Activated T-cell treated with anti-CD3 and anti-CD28 coated beads, Interleukin-2, amount 50 U/mL, for 72 hours (primary cell): ENCODE measurements at places on chromosomes 13 and 19. TPM values are rescaled to one million over a fixed set of nuclear protein-coding genes. Genes with fewer than 3 reads are reported as not detected.

DNA sequence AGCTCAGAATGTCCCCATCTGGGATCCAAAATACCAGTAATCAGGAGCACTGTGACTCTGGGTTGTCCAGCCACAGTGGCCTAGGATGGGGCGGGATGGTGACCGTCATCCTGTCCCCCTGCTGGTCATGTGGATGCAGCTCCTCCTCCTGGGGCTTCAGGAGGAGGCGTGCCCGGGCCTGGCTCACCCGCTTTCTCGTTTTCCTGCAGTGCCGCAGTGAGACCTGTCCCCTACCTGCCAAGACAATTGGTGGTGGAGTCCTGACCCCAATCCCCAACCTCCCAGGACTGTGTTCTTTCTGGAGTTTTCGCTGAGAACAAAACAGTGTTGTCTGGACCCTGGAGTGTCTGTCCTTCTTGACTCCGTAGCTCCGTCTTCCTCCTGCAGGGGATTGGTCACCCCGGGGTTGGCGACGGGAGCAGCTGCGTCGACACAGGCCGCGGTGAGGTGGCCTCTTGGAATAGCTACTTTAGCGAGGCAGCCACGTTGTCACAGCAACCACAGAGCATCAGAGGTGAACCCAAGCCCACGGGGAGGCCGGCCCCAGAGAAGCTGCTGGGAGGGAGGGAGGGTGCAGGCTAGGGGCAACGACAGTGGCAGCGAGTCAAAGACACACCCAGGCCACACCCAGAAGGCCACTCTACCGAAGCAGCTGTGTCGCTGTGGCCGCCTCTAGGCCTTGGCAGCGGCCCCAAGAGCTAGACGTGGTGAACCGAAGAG lies 10.2 kb upstream of the EMC10 start:
- H3K27me3 ChIP-seq, result no peaks in the 10 kb centered on the region
- no peak overlapping the region for H3K4me3 ChIP-seq
- no peaks in the 10 kb centered on the region for H3K36me3 ChIP-seq

The CFAP97D2 gene
- 0.36 TPM for total RNA-seq

DNA sequence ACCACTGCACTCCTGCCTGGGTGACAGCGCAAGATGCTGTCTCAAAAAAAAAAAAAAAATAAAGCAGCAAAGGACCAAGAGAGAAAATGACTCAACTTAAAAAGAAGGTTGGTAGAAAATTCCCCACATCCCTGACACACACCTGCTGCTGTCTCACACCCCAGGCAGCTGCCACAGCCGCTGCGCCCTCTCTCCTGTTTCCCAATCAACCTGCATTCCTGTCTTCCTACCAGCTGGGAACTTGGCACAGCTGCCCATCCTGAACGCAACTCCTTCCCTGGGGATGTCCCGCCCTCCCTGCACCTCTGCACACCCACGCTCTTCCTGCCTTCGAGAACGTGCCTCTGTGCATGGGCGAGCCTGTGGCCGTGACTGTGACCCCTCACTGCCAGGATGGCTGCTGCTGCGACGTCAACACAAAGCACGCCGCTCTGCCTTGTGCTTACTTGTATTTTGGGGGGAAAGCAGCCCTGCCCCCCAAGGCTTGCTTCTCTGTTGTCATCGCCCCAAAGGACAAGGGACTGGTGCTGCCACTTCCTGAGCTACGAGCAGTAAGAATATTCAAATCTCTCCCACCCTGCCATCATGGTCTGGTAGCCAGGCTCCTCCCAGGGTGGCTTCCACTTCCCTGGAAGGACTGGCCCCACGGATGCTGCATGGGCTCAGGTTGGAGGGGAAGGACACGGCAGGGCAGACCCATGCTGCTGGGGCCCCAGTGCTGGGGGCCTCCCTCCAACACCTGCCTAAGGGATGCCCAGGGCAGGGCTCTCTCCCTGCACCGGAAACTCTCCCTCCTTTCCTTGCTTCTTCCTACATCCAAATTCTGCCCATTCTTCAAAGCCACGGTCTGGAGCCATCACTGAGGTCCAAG lies 20.7 kb downstream of the SH3GL1 start:
- peak overlapping the region; percentile 87 for H3K4me3 ChIP-seq
- no peaks in the 10 kb centered on the region for H3K27me3 ChIP-seq
- DNase-seq, result peak; percentile 42
- H3K36me3 ChIP-seq, result no peaks in the 10 kb centered on the region
- H3K4me1 ChIP-seq, result peaks cover 67% of the 10 kb centered on the region

DNA sequence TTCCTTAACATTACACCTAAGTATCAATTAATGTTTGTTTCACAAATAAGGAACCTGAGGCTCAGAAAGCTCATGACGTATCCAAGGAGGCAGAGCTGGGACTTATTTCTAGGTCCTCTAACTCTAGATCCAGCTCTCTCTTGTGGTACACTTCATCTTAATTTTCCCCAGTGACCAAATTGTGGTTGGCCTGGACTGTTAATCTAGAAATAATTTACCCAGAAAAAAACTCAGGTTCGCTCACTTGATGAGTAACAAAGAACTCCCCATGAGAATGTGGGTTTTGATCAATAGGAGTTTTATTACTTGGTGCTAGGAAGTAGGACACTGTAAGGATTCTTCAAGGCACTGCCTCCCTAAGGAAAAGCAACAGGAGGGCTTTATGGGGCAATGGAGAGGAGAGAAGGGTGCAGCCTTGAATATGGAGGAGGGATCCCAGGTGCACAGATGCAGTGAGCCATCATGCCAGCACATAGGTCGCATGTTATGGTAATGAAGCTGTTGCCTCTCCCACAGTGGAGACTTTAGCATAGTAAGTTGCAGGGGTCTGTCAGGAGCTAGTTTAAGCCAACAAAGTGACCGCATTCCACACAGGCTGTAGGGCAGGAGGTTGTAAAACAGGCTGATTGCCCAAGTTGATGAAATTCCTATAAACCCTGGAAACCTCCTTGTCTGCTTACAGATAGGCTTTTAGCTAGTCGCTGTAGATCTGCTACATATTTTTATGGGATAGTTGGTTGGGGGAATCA lies 14.7 kb downstream of the RAP2A start:
- peaks cover 1% of the 10 kb centered on the region for H3K36me3 ChIP-seq
- H3K4me1 ChIP-seq, result no peaks in the 10 kb centered on the region
- no peaks in the 10 kb centered on the region for H3K27me3 ChIP-seq
- H3K4me3 ChIP-seq, result no peak overlapping the region
- no peak overlapping the region for H3K27ac ChIP-seq

The PLEKHA4 gene
- total RNA-seq, result 16.2 TPM

DNA sequence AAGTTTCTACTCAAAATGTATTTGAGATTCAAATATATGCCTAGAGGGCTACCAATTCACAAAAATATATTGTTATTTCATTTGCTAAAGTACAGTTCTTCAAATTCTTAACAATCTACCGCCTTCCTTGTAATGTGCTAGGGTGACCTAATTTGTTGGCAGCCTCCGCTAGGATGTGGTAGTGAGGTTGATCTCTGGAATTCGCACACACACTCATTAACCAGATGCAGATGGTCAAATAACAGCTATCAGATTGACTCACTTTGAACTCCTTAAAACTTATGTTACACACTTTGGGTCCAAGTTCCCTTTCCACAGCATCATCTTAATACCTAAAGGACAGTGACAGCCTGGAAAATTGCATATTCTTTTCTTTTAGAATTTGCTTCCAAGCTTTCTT lies 367.3 kb downstream of the DCT start:
- H3K4me3 ChIP-seq, result no peak overlapping the region
- no peaks in the 10 kb centered on the region for H3K36me3 ChIP-seq
- H3K27ac ChIP-seq, result no peak overlapping the region
- DNase-seq, result no peak
- no peaks in the 10 kb centered on the region for H3K27me3 ChIP-seq
- no peaks in the 10 kb centered on the region for H3K4me1 ChIP-seq

DNA sequence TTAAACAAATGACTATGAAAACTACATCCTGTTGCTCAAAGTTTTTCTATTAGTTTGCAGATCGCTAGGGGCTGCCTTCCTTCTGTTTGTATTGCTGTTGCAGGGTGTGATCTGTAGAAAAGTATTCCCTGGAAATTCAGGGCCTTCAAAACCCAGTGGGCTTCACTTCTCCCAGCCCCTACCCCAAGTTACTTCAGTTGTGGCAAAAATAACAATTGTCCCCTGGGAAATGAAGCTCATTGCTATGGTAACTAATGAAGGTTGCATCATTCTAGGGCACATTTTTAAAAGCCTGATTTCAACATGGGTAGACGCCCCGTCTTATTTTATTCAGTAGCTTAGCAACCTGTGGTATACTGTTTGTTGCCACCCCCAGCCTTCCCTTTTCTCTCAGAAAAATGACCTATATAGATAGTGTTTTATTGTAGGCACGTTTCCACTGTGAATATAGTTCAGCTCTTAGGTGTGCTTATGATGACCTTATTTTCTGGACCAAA lies 60.9 kb downstream of the WDFY2 start:
- no peaks in the 10 kb centered on the region for H3K27me3 ChIP-seq
- H3K27ac ChIP-seq, result peak overlapping the region; percentile 84
- peak overlapping the region; percentile 53 for H3K4me3 ChIP-seq

DNA sequence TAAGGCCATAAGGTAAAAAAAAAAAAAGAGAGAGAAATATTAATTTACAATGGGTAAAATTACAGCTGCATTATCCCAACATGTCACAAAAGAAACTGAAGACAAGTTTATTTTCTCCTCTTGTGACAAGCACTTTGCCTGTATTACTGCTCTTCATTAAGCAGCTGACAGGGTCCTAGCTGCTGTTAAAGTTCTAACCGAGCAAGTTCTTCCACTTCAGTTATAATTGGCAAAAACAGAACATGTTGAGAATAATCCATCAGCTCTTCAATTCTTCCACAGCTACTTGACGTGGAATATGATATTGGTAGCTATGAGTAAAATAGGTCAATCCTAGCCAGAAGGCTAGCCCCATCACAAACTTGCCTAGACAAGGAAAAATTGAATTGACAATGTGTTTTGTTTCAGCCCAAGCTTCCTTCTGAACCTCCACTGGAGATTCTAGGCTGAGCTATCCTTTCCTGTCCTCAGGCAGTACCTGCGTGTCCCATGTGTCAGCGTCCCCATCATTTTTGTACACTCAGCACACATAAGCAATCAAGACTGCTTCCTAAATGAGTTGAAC lies 32.2 kb upstream of the DOCK9 start:
- H3K4me1 ChIP-seq, result peaks cover 22% of the 10 kb centered on the region
- no peaks in the 10 kb centered on the region for H3K27me3 ChIP-seq
- H3K36me3 ChIP-seq, result no peaks in the 10 kb centered on the region
- DNase-seq, result no peak

GRCh38 chr19:1223018-1223855 lies 14.6 kb downstream of the CBARP start:
- H3K4me1 ChIP-seq, result no peaks in the 10 kb centered on the region
- no peak for DNase-seq
- no peak overlapping the region for H3K27ac ChIP-seq
- H3K27me3 ChIP-seq, result no peaks in the 10 kb centered on the region
- H3K36me3 ChIP-seq, result no peaks in the 10 kb centered on the region

DNA sequence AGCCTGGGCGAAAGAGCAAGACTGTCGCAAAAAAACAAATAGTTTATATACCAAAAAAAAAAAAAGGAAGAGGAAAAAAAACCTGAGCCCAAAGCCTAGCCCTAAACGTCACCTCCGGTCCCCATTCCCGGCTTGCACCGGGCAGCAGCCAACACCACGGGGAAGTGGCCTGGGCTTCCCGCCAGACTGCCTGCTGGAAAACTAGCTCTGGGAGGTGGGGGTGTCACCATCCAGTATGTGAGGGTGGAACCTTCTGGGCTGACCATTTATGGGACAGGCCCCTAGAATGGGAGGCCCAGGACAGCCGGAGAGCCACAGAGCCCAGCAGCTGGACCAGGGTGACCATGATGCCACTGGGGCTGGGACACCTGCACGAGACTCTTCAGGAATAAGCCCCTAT lies 37.3 kb downstream of the IL12RB1 start:
- no peak overlapping the region for H3K4me3 ChIP-seq
- H3K27ac ChIP-seq, result no peak overlapping the region
- H3K27me3 ChIP-seq, result no peaks in the 10 kb centered on the region
- DNase-seq, result no peak
- no peaks in the 10 kb centered on the region for H3K36me3 ChIP-seq

DNA sequence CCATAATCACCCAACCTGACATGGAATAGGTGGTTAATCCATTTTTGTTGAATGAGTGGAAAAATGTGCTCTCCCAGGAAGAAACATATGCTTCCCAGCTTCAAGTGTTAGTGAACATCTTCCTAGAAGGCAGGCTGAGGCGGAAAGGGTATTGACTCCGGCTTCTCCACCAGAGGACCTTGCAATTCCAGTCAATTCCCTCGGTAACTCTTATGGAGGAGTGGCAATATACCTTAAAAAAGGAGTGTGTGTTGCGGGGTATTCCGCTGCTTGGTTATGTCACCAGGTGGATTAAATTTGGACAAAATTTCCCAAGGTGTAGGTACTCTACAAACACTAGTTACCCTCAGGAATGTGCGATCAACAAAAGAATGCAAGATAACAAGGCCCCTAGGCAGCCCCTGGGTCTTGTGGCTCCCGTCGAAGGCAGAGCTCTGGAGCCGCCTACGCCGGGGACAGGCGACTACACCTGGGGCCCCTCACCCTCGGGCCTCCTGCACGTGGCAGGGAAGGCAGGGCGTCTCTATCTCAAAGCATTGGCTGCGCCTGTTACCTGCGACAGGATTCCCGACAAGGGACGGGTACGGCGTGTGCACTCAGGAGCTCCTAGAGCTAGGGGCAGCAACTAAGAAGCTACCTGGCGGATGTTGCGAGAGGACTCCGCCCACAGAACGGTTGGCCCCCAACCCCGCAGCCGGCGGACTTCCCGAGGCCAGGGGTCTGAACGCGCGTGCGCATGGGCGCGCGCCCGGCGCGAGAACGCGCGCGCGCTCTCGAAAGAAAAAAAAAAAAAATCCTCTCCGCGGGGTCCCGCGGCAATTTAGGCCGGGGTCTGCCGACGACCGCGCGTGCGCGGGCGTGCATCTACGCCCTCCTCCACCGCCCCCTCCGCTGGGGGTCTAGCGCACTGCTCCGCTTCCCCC lies at the start of gene WDR87:
WDR87 (minus strand) TSS at position 649 of the 923 bp plus-strand sequence. CDS start 8,355 bp downstream, outside the sequence.
- H3K4me1 ChIP-seq, result peaks cover 26% of the 10 kb centered on the region
- no peaks in the 10 kb centered on the region for H3K27me3 ChIP-seq
- peak within 1 kb of the TSS; percentile 50 for H3K27ac ChIP-seq
- peak; percentile 53 for DNase-seq

DNA sequence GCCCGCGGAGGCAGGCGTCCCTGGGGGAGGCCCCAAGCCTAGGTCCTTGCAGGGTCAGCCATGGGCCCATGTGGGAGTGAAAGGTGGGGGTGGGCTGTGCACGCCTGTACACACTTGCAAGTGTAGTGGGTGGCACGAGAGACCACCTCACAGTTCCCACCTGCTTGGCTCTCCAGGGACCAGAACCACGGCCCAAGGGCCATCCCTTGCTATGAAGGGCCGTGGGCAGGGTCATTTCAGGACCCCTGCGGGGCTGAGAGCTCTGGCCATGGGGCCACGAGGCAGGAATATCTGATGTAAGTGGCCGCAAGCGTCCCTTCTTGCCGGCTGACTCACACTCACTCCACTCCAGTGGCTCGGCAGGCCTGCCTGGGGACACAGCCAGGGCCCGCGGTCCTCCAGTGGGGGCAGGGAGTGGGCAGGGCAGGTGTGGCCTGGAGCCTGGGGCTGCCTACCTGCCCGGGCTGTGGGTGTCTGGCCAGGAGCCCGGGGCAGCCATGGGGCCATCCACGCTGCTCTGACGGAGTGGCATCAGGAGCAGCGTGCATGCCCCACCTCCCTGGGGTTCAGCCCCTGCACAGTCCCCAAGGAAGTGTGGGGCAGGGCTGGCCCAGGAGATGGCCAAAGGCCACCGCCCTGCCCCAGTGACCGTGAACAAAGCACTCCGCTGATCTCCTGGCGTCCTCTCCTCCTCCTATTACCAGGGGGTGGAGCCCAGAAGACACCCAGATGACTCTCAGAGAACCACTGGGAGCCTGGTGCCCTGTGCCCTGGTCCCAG lies 8.6 kb upstream of the MKNK2 start:
- H3K4me1 ChIP-seq, result peaks cover 40% of the 10 kb centered on the region
- H3K27ac ChIP-seq, result peak overlapping the region; percentile 97
- no peaks in the 10 kb centered on the region for H3K27me3 ChIP-seq
- H3K4me3 ChIP-seq, result peak overlapping the region; percentile 94
- DNase-seq, result no peak
